ENCODE measurements at places on chromosomes 7 and 10.

- no peak for DNase-seq
Measured at GRCh38 chr10:62250594-62251198, 17.9 kb downstream of the RTKN2 start.

DNA sequence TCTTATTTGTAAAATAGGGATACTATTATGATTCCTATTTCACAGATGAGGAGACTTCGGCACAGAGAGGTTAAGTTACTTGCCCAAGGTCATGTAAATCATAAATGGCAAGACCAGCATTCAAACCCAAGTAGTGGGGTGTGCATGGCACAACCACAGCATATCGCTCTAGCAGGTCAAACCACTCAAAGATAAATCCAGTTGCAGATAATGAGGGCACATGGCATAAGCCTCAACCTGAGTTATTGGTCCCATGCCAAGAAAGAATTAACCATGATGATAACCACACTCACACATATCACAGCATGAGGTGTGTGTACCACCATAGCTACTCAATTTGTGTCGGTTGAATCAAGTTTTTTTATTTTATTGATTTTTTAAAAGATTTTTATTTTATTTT, 180.5 kb downstream of the CREB5 start:
- DNase-seq = peak; percentile 35

- no peak for DNase-seq
Measured at GRCh38 chr10:111139567-111139966, 62.7 kb downstream of the ADRA2A start.

DNA sequence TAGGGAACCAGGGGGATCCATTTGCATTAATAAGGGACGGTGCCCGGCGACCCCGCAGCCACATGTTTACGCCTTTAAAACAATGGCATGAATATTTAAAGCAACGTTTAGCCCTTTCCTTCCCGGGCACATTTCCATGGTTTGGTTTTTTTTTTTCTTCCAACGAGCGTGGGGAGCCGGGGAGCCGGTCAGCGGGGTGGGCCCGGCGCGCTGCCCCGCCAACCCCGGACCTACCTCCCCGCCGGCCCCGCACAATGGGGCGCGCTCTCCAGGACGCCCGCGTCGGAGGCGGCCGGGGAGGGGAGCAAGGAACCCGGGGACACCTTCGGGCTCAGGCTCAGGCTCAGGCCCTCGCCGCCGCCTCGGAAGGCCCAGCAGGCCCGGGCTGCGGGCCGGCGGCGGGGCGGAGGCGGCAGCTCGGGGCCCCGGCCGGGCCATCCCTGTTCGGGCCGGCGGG, 1.0 kb downstream of the SEPHS1 start:
- DNase-seq = no peak

DNA sequence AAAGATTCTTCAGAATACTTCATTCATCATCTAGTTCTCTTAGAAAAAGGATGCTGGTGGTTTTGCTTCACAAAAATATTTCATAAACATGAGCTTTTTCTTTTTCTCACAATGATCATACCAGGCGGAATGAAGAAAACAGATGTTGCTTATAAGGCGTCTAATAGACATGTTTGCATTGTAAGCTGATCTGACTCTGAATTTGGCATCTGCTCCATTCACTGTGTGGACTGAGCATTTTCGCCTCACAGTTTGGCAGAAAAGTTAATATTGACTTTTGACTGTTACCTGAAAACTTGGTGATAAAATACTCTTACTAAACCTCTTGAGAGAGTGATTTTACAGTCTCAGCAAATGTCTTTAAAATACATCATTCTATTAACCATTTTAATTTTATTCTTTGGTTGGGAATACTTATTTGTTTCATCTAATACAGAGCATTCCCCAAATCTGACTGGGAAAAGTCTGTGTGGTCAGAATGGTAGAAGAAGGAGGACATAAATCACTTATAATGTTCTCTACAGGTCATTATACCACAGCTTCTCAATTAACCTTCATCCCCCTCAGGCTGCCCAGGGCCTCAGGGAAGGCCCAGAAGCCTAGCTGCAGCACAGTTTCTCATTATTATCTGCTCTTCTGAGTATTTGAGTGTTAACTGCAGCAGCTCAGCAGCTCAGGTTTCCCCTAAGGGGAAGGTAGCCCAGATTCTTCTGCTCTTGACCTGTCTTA, 121.6 kb upstream of the KAT6B start:
- peak; percentile 20 for DNase-seq

GRCh38 chr10:47348661-47349470, 703 bp downstream of the RBP3 start:
- DNase-seq = no peak

GRCh38 chr7:145219461-145219860, 383.6 kb upstream of the TPK1 start:
- no peak for DNase-seq

- no peak for DNase-seq
Measured at GRCh38 chr10:117514971-117515370, 27.6 kb upstream of the EMX2 start.

DNA sequence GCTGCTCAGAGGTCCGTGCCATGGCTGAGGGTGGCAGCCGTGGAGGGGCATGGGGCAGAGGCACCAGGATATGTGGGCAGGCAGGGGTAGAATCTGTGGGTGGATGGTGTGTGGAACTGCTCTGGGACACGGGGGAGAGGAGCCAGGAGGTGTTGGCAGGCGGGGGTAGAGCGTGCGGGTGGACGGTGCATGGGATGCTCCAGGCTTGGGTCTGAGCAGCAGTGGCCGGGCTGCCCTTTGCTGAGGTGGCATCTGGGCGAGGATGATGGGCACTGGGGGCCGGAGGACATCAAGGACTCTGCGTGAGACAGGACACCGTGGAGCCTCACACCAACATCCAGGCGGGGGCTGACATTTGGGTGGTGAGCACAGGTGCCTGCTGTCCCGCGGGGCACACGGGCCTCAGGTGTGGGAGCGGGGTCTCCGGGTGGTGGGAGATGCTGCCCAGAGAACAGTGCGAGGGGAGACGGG, 46.2 kb downstream of the JAKMIP3 start:
- no peak for DNase-seq

GRCh38 chr10:132607961-132608495, 70.4 kb downstream of the INPP5A start:
- no peak for DNase-seq

DNA sequence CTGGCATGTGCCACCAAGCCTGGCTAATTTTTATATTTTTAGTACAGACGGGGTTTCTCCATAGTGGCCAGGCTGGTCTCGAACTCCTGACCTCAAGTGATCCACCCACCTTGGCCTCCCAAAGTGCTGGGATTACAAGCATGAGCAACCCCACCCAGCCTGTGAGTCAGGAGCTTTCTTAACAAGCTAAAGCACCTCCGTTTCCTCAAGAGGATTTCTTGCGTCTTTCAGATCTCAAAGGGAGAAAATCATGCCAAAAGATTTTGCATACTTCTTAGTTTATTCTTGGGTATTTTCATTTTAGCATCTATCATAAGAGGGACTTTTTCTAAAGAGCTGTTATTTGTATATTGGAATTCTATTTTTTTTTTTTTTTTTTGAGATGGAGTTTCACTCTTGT, 47.9 kb upstream of the FOXK1 start:
- DNase-seq = no peak

- no peak for DNase-seq
Measured at GRCh38 chr10:42997849-42998165, 79.1 kb upstream of the RET start.

- DNase-seq = no peak
Measured at GRCh38 chr7:157767506-157768197, 430.8 kb downstream of the DNAJB6 start.

DNA sequence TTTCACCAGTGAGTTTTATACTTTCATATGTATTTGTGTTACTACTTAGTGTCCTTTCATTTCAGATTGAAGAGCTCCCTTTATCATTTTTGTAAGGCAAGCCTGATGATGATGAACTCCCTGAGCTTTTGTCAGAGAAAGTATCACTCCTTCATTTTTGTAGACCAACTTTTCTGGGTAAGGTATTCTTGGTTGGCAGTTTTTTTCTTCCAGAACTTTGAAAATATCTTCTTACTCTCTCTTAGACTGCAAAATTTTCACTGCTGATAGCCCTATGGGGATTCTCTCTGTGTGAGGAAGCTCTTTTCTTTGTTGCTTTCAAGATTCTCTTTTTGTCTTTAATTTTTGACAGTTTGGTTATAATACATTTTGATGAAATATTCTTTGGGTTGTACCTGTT, 35.7 kb downstream of the CCDC7 start:
- no peak for DNase-seq

- DNase-seq = no peak
Measured at GRCh38 chr7:157297185-157297584, 39.6 kb upstream of the DNAJB6 start.

DNA sequence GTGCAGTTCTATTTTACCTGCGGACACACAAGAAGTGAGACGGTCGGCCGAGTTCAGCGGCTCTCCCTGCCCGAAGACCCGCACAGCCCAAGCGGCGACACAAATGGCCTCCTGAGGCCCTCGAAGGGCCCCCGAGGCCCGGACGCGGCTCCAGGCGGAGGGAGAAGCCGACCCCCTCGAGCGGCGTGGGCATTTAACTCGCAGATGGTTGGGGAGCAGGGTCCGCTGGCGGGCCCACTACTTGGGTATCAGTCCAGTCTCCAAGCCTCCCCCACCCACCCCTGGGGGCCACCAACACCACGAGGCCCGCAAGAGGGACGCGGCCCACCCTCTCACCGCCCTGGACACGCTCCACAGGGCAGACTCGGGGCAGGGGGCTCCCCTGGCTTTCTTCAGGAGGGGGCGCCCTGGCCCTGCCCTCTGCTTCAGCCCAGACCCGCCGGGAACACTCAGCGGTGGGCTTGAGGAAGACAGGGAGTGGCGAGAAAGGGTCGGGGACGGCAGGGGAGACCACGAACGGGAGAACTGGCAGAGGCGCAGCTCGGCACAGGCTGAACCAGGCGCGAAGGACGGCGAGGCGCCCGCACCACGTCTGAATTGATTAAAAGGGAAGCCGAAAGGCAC, 1.7 kb downstream of the IGF2BP3 start:
- no peak for DNase-seq

- DNase-seq = no peak
Measured at GRCh38 chr7:84009051-84009450, 185.5 kb downstream of the SEMA3A start.

- DNase-seq = no peak
Measured at GRCh38 chr7:41879403-41879802, 176.5 kb upstream of the INHBA start.

DNA sequence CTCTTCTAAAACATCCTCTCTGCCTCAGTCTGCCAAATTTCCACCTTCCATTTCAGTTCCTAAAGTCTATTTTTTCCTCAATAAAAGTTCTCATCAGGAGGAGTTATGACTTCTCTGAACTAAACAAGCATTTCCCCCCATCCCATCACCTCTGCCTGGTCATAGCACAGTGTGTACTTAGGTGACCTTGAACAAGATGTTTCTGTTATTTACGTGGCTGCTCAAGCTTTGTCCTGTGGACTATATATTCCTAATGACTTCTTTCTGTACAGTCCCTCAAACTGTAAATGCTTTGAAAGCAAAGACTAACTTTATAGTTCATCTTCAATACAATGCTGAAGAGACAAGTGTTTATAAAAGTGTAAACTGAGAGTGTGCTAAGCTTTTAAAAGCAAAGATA, 166.9 kb downstream of the CPEB3 start:
- DNase-seq = no peak

DNA sequence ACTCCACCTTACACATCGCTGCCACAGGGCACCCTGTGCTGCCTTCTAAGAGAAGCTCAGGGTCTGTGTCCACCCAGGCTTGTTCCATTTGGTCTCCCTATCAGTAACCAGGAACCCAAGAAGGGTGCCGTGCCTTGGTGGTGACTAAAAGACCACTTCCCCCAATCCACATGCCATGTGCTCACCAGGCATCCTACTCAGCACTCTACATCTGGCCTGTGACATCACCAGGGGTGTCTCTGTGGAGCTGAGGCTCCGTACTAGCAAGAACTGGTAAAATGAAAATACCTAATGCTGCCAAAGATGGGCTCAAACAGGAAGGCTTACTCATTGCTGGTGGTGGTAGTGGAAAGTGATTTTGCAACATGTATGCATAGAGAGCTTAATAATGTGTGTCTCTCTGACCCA, 19.0 kb upstream of the C10orf71 start:
- DNase-seq = no peak

- no peak for DNase-seq
Measured at GRCh38 chr10:104342941-104343411, 4.7 kb upstream of the ITPRIP start.

DNA sequence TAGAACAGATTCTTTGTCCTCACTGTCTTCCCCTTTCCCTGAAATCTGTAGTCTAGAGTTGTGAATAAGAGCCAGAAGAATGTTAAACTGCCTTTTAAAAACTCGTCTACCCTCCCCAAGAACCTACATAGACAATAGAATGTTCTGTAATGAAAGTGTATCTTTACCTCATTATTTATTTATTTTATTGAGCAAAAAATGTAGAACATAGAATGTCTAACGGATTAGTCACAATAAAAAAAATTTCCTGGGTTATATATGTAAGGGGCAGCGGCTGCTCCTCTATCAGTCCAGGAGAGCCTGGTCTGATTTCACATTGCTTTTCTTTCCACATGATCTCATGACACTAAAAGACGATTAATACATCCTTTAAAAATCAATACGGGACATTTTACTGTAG, 135.7 kb downstream of the SDK1 start:
- DNase-seq = no peak

DNA sequence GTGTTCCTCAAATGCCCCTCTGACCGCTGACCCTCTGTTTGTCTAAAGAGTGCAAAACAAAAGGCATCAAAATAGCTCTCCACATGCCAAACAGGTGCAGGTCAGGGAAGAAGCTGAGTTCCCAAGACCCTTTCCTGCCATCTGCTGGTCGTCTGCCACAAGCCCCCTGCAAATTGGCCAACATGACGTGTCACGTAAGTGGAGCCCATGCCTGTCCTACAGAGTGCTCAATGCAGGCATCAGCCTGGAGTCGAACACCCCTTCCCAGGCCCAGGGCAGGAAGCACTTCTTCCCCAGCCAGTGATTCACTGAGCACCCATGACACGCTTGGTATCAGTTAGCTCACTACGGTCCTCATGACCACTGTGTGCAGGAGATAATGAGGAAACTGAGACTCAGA, 14.1 kb downstream of the TMEM72 start:
- no peak for DNase-seq

GRCh38 chr7:13751766-13752165, 237.7 kb downstream of the ETV1 start:
- DNase-seq = no peak

All from NCI-H1105 (cell line).